Left colon (tissue), 2 donors: ENCODE measurements at places on chromosomes 2 and 18. TPM values are rescaled to one million over a fixed set of nuclear protein-coding genes. Genes with fewer than 3 reads are reported as not detected.
A peak's percentile ranks its signal among the peaks of the same experiment; 100 is the strongest.

DNA sequence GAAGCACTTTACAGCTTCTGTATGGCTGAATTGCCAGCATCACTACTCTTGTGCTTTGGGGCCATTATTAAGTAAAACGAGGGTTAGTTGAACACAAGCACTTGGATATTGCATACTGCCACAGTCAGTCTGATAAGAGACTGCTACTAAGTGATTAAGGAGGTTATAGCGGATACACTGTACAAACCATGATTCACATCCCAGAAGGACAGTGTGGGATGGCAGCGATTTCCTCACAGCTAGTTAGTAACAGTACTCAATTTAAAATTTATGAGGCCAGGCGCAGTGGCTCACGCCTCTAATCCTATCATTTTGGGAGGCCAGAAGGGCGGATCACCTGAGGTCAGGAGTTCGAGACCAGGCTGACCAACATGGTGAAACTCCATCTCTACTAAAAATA, 2.6 kb upstream of the BMPR2 start:
- no peak for DNase-seq

- DNase-seq: peak; percentile 67
Measured at GRCh38 chr2:20509770-20510490, 63.1 kb downstream of the RHOB start.

DNA sequence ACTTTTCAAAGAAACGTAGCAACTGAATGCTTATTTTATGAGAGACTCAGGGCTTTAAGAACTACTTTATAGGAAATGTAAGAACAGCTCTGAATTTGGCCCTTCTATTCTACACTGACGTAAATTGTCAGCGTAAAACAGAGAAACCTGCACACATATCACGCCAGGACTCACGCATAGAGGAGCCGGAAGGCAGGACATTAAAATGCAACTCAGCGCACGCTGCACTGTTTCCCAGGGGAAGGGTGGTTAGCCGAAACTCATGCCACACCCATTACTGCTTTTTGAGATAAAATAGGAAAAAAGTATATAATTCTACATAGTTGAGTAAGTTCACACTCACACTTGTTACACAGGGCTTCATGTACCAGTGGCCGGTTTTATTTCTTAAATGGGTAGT, 7.4 kb downstream of the TUBB6 start:
- no peak for DNase-seq

DNA sequence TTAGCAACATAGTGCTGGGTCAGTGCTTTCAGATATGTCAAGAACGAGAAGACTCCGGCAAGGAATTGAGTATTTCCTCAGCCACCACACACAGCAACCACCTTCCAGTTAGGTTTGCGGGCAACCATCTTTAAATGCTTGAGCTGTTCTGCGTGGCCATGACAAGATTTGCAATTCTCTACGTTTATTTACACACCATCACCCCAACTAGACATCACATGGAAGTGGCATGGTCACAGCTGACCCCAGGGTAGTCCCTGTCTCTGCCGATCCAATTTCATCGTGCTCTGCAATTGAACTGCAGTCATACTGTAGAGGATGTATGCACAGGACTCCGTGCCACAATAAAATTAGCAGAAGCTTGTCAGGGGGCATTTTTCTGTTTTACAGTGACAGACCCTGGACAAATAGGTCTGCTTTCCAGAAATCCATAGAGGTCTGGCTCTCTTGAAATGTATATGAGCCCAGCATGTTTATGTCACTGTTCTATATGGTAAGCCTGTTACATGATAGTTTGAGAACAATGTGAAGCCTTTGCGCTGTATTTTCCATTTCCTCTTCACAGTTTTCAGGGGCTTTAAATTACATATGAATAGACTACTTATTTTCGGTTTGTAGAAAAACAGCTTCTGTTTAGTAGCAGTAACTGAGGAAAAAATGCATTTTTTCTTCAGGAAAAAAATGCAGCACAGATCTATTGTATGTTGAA, 605.2 kb downstream of the NR4A2 start:
- DNase-seq: no peak

Gene CGREF1
- total RNA-seq: 3.8 TPM

Gene DNAH7
- total RNA-seq: 2.6 TPM

Gene AQP12B
- total RNA-seq: 2.4 TPM

Gene RTP5
- total RNA-seq: not detected

Gene CENPA
- 6.5 TPM for total RNA-seq
